ENCODE measurements at places on chromosomes 5 and 9.

GRCh38 chr9:26955222-26955903, 849 bp upstream of the IFT74 start:
- DNase-seq, result no peak

- no peak for DNase-seq
Measured at GRCh38 chr5:125310749-125311148, 564.3 kb upstream of the ZNF608 start.

DNA sequence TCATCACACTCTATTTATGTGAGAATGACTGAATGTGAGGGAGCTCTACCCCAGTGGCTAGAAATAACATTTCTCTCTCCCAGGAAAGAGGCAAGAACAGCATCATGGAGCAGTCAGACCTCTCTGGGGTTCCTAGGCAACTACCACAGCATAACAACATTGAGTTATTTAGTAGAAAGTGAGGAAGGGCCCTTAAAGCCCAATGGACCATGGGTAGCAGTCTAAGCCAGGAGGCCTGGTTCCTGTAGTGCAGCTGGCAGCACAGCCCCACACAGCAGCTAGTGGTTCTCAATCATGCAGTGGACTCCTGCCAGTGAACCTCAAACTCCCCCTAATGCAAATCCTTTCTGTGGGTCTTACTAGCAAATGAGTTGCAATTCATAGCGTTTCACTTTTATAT, 55.3 kb downstream of the SPEF2 start:
- DNase-seq, result no peak

DNA sequence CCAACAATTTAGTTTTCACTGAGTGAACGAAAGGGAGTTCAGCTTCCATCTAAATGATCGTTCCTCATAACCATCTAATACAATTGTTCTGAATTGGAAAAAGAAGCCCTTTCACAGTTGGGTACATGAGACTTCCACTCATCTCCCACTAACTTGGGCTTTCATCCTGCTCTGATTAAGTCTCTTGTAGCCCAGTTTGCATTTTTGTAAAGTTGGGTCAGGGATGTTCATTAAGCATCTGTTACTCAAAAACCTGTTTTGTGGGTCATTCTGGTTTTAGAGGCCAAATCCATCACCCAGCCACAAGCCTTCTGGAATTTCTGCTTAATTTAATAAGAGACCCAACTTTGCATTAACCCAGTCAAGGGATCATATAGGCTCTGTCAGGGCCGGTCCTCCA, 385.3 kb downstream of the BNC2 start:
- DNase-seq, result no peak

All from H54 (cell line).